Activated naive CD4-positive, alpha-beta T cell treated with anti-CD3 and anti-CD28 coated beads for 36 hours (primary cell): ENCODE measurements at places on chromosomes 12 and 14. TPM values are rescaled to one million over a fixed set of nuclear protein-coding genes. Genes with fewer than 3 reads are reported as not detected.

DNA sequence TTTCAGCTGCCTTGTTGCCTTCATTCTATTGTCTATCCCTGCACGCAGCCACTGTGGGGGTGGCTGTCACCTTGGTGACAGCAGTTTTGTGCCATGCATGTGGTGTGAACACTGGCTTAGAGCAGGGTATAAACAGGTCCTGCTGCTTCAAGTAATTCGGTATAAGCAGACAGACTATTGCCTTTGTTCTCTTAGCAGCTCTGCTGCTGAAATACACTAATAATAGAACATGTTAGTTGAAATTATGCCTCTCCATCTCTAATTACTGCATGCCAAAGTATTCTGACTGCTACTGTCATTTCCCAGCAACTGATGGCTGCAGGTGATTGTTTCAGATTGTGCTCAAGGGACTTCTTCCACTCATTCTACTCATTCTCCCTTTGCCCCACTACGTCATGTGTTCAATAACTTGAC lies 34.6 kb downstream of the PTPRO start:
- no peak for DNase-seq

- no peak for DNase-seq
These were observed 29.3 kb downstream of the KICS2 start for GRCh38 chr12:64192644-64193444.

- DNase-seq = no peak
These were observed 59.6 kb downstream of the PRKD1 start for GRCh38 chr14:29868000-29868399.

DNA sequence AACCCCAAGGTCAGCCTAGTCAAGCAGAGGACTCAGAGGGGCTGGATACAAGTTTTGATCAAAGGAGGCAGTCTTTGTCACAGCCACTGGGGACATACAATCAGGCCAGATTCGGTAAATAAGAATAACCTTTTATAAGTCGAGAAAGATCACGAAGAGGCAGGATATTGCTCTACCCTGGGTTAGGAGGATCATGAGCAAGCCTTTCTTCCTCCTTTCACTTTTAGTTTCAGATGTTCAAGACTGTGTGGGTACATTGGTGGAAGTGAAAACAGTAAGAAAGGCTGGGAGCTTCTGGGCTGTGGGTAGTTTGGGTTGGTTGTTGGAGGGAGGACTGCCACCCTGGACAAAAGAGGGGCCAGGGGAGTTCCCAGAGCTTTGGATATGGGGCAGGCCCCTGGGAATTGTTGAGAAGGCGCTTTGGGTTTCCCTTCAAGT lies 127.7 kb downstream of the SNAPC1 start:
- peak; percentile 55 for DNase-seq

GRCh38 chr12:55940065-55940732 lies 9.2 kb downstream of the DGKA start:
- peak; percentile 94 for DNase-seq

GRCh38 chr14:37585101-37585511 lies 9.9 kb downstream of the FOXA1 start:
- no peak for DNase-seq

DNA sequence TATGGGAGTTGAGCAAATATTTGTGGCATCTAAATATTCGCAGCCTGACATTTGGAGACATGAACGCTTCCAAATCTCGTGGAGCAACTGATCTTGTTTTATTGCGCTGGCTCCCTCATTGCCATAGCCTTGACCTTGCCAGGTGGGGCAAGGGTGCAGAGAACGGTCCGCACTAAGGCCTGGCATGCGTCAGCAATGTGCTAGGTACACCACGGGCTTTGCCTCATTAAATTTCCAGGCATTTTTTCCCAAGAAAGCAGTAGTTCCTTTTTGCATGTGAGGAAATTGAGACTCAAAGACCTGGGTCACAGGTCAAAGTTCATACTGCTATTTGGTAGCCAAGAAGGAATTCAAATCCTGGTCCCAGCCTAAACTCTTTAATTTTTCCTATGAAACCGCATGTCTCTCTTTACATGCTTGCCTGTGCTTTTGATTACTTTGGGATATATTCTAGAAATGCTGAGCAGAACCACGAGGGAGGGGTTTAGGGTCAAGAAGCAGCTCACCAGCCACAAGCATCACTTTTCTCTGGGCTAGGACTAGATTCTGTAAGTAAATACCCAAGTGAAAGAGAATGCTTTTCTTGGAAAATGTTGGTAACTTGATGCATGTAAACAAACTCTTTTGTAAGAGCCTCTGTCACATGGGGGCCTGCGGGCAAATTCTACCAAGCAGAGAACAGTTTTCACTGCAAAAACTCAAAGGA lies 891.6 kb downstream of the VRK1 start:
- DNase-seq = no peak

DNA sequence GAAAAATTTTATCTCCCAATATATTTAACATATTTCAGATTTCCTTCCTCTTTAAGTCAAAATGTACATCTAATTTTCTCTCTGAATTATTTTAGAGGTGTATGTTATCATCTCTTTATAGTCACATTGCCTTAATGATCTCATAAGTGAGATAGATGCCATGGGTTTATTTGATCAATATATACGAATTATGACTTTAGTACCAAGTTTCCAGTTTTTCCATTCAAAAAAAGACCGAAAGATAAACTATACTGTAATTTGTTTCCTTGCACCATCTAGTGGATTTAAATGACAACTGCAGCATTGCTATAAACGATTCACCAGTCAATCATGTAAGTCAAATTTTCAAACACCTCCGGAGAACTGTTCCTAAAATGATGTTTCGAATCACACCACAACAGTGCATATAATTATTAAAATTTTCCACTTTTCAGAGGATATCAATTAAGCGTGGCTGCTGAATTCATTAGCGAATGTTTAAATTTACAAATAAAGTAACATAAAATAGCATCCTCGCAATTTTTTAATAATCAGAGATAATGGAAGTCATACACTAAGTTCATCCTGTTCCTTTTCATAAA lies 419 bp upstream of the ATXN7L3B start:
- DNase-seq = no peak

GRCh38 chr12:83210933-83211332 lies 524.2 kb downstream of the TMTC2 start:
- DNase-seq = no peak

DNA sequence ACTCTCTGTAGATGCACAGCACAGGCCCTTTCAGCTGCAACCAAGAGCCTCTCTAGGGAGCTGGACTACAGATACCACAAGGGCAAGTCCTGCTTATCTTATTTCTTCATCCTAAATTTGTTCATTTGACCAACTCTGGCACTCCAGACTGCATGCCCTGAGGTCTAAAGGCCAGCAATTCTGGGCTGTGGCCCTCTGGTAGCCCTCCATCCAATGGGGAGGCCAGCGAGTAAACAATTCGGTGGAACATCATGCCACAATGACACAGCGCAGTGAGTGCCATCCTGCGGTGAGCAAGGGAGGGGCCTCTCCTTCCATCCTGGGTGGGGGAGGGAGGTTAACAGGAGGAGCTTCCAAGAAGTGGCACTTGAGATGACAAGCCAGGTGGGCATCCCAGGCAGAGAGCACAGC lies 652 bp upstream of the SELPLG start:
- peak; percentile 80 for DNase-seq

DNA sequence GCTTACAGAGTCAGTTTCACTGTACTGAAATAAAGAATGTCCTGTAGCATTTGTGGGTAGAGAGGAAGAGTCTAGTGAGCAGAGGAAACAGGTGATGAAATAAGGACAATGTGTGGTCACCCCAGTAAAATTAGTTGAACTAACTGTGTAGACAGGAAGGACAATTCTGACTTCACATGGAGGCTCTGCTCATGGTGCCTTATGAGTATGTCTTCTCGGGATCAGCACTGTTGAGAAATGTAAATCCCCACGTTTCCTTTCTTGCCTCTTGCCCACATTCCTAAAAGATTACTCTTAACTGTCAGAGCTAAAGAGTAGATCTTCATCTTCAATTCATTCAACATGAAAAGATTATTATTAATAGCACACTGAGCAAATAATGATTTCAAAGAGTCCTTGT lies 113.2 kb upstream of the FLRT2 start:
- no peak for DNase-seq

DNA sequence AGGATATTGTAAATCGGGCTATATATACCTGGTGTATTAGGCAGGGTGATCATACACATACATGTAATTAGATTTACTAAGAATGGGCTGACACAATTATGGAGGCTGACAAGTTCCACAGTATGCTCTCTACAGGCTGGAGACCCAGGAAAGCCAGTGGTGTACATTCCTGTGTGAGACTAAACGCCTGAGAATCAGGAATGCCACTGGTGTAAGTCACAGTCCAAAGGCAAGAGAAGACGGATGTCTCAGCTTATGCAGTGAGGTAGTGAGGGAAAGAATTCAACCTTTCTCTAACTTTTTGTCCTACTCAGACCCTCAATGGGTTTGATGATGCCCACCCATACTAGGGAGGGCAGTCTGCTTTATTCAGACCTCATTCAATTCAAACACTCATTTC lies 57.1 kb downstream of the METTL25 start:
- no peak for DNase-seq

GRCh38 chr14:69129264-69129880 lies 23.5 kb downstream of the DCAF5 start:
- DNase-seq = peak; percentile 89

DNA sequence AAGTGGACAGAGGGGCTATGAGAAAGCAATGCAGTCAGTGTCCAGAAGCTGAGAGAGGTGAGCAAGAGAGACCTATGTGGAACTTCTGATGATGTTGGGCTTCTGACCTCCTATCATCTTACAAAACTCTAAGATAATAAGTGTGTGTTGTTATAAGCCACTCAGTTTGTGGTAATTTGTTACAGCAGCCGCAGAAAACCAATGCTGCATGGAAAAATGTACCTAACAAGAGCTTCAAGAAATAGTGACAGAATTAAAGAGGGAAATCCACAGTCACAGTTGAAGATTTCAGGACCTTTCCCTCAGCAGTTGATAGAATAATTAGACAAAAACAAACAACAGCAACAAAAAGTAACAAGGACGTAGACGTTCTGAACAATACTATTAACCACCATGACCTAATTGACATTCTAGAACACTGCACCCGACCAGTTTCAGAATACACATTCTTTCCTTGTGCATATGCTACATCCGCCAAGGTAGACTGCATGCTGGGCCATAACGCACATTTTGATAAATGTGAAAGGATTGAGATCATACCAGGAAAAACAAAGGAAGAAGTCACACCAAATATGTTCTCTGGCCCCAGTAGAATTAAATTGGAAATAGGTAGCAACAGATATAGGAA lies 1.8 kb upstream of the EVL start:
- DNase-seq = peak; percentile 59

DNA sequence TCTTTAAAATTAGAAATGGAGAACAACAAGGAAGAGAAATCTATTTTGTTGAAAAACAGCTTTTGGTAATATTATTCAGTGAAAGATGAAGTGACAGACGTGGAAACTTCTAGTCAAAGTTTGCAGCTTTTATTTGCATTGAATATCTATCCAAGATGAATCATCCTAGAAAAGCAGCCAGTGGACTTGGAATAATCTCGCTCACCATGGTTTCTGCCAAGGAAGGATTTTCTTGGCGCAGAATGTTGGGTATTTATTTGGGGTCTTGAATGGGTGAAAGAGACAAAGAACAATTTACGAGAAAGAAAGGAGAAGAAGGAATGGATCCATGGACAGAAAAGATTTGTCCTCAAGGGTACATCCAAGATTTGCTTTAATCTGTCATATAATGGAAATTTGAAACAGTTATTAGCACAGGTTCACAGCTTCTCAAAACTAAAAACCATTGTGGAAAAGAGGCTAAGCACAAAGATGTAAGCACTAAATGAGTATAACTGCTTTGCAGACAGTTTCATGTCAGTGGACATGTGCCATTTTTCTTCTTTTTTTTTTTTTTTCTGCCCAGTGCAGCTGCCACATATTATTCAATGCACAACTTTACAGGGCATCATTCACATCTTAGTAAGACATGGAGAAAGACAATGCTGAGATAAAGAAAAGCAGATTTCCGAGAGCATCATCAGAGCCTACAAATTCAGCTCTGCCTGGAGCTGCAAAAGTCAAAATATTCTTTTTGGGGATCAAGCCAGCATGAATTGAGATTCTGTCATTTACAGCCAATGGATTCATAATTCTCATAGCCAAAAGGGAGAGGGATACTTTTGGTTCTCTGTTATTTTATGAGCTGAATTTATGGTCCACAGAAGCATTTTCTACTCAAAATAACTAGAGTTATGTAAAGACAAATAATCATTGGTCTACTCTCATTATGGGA lies 333.7 kb downstream of the DAD1 start:
- DNase-seq = no peak

DNA sequence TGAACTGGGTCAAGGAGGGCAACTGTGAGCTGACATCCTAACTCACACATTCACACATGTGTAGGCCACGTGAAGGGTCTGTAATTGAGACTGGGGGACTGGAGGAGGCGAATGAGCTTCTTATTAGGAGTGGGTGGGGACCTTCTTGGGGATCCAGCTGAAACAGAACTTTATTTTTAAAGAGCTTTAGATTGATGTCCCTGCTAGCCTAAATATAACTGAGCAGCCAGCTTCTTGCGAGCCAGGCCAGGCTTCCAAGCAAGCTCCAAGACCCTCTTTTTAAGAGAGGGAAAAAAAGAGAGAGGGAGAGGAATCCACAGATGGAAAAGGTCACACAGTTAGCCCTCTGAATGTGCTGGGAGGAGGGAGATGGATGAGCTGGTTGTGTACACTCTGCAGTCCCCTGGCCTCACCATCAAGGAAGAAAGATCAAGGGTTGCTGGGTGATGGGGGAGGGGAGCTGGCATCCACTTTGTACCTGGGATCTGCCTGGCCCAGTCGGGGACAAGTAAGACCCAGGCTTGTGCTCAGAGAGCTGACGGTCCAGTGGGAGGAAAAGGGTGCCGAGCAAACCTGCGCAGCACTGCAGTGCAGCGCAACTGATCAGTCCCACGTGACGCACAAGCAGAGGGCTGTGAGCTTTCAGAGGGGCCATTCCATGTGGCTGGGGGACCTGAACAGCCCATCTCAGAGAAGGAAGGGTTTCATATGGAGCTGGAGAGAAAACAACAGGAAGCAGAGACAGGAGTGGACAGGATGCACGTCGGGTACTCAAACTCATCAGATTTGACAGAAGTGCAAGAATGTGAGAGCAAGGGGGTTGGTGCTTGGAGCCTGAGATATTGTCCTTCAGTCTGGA lies 154.5 kb downstream of the ZFP36L1 start:
- no peak for DNase-seq

DNA sequence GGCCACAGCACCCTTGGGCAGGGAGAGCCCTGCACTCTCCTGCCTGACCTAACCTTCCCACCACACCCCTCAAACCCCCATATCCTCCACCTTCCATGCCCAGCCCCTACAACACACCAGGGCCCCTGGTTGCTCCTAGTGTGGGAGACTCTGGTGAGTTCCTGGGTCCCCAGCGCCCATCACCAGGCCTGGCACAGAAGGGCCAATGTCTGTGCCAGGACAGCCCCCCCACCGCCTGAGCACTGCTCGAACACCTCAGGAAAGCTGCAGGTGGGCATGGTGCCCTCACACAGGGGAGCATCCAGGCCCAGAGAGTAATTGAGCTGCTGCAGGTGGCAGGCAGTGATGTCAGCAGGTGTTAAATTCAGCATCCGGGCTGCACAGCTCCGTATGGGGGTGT lies 15.2 kb downstream of the ADCY6 start:
- DNase-seq = no peak

SLC48A1 gene
- total RNA-seq = 16.6 TPM

SLCO1B1 gene
- not detected for total RNA-seq

PPP1R1A gene
- total RNA-seq = not detected

HSP90B1 gene
- 418 TPM for total RNA-seq

BIN2 gene
- 32.9 TPM for total RNA-seq

KCNK10 gene
- total RNA-seq = not detected

JPH4 gene
- 0.05 TPM for total RNA-seq

ZFYVE21 gene
- 10.4 TPM for total RNA-seq

PLEKHD1 gene
- total RNA-seq = not detected

COPS7A gene
- total RNA-seq = 43.0 TPM

MCRS1 gene
- 49.8 TPM for total RNA-seq

CKB gene
- 4.9 TPM for total RNA-seq

CCDC177 gene
- not detected for total RNA-seq

ACSS3 gene
- not detected for total RNA-seq

ZNF268 gene
- total RNA-seq = 9.1 TPM
